Esophagus muscularis mucosa (tissue), 4 donors: ENCODE measurements at places on chromosomes 2 and 18. TPM values are rescaled to one million over a fixed set of nuclear protein-coding genes. Genes with fewer than 3 reads are reported as not detected.
A peak's percentile ranks its signal among the peaks of the same experiment; 100 is the strongest.

DNA sequence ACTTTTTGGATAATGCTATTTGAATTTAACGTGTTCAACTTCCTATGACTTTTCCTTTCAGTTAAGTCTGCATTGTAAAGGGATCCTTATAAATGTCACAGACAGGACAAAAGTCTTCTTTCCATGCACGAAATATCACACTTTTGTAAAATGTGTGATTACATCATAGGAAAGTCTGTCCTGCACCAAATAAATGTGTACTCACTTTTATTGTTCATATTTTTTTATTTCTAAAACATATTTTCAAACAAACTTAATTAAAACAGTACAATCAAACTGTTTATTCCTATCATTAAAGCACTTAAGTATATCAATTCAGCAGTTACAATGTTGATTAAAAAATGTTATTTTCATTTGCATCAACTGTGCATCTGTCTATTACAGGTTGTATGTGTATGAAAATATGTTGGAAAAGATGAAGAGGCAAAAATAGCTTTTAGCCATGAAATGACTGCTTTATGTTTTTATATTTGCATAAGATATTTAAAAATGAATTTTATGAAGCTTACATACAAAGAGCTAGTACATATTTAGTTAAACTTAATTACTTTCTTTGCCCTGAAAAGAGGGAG lies 105.6 kb downstream of the CSRNP3 start:
- H3K4me3 ChIP-seq, result no peak overlapping the region
- no peaks in the 10 kb centered on the region for H3K27me3 ChIP-seq
- DNase-seq, result no peak
- no peak overlapping the region for H3K27ac ChIP-seq
- peaks cover 8% of the 10 kb centered on the region for H3K4me1 ChIP-seq

- H3K4me3 ChIP-seq, result no peak overlapping the region
- no peak for DNase-seq
- no peaks in the 10 kb centered on the region for H3K27me3 ChIP-seq
- no peaks in the 10 kb centered on the region for H3K4me1 ChIP-seq
- no peaks in the 10 kb centered on the region for H3K36me3 ChIP-seq
- H3K27ac ChIP-seq, result no peak overlapping the region
Observed at GRCh38 chr18:58004317-58004716, 39.7 kb upstream of the NEDD4L start.

MRPL19 gene
- total RNA-seq, result 27.4 TPM

DLGAP1 gene
- 1.4 TPM for total RNA-seq

SERPINB3 gene
- not detected for total RNA-seq

RNF152 gene
- 4.6 TPM for total RNA-seq

DNA sequence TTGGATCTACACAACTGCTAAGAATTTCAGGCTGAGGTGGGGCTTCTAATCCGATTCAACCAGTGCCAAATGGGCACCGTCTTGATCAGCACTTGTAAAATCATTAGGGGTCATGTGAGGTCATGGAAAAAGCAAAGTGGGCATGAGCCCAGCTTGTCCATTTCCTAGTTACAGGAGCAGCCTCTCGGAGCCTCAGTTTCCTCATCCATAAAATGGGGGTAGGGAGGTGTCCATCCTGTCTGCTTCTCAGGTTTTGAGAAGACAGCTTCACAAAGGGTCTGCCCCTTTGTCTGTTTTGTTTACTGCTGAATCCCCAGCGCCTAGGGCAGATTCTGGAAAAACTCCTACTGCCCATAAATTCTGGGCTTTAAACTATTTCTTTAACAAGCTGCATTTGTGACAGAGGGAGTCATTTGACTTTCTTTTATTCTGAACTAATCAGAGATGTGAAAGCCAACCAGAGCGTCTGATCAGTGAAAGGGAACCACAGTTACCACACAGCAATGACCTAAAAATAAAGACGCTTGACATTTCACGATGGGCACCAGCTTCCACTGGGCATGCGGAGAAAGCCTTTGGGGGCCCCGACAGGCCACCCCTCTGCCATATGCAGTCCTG lies 38.9 kb downstream of the DNMT3A start:
- no peaks in the 10 kb centered on the region for H3K27me3 ChIP-seq
- no peak overlapping the region for H3K27ac ChIP-seq
- peaks cover 22% of the 10 kb centered on the region for H3K36me3 ChIP-seq
- DNase-seq, result no peak
- H3K4me3 ChIP-seq, result no peak overlapping the region

EIPR1 gene
- 15.6 TPM for total RNA-seq

- H3K4me3 ChIP-seq, result no peak overlapping the region
- peak; percentile 70 for DNase-seq
- H3K27me3 ChIP-seq, result no peaks in the 10 kb centered on the region
- H3K4me1 ChIP-seq, result no peaks in the 10 kb centered on the region
Observed at GRCh38 chr2:16161768-16162490, 221.6 kb downstream of the MYCN start.

- DNase-seq, result no peak
- no peak overlapping the region for H3K4me3 ChIP-seq
- no peak overlapping the region for H3K27ac ChIP-seq
- H3K27me3 ChIP-seq, result no peaks in the 10 kb centered on the region
- no peaks in the 10 kb centered on the region for H3K4me1 ChIP-seq
- H3K36me3 ChIP-seq, result no peaks in the 10 kb centered on the region
Observed at GRCh38 chr2:9889812-9890261, 46.6 kb downstream of the TAF1B start.

GRCh38 chr2:212713681-212714080 lies 175.1 kb upstream of the ERBB4 start:
- no peak for DNase-seq
- H3K27me3 ChIP-seq, result no peaks in the 10 kb centered on the region
- H3K36me3 ChIP-seq, result no peaks in the 10 kb centered on the region
- H3K27ac ChIP-seq, result no peak overlapping the region

- no peaks in the 10 kb centered on the region for H3K36me3 ChIP-seq
- DNase-seq, result no peak
- H3K27ac ChIP-seq, result no peak overlapping the region
- H3K4me1 ChIP-seq, result peaks cover 10% of the 10 kb centered on the region
- no peaks in the 10 kb centered on the region for H3K27me3 ChIP-seq
- H3K4me3 ChIP-seq, result no peak overlapping the region
Observed at GRCh38 chr2:231386446-231386845, 9.1 kb upstream of the B3GNT7 start.
